ENCODE measurements at places on chromosomes 12 and 14. TPM values are rescaled to one million over a fixed set of nuclear protein-coding genes. Genes with fewer than 3 reads are reported as not detected.

C12orf60 gene
- polyA plus RNA-seq: 3.9 TPM

KLRG1 gene
- polyA plus RNA-seq: 3.3 TPM

GZMH gene
- 0.24 TPM for polyA plus RNA-seq

GRCh38 chr14:105305345-105305744, 4.5 kb upstream of the BRF1 start:
- no peak for DNase-seq

GRCh38 chr12:119301379-119301778, 33.1 kb upstream of the CCDC60 start:
- no peak for DNase-seq

DNA sequence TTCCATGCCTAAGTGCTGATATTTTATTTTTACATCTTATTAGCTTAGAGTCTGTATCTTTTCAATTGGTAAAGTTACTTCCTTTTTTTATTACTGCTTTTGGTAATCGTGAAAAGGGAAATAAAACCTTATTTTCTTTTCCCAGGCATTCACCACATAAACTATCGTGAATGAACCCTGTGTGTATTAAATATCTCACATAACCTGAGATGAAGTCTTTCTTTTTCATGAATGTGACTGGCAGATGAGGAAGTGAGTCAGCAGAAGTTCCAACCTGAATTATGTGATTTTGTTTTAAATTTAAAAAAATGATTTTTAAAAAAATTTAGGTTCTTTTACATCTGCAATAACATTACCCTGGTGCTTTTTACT, 26.0 kb downstream of the MYBPC1 start:
- no peak for DNase-seq
